ENCODE measurements at places on chromosomes 5 and 9.

- no peak for DNase-seq
Observed at GRCh38 chr5:112551419-112552032, 132.4 kb upstream of the EPB41L4A start.

- DNase-seq: no peak
Observed at GRCh38 chr5:134581241-134581981, 51.2 kb downstream of the SAR1B start.

- DNase-seq: no peak
Observed at GRCh38 chr5:121850272-121850671, 1.4 kb upstream of the FTMT start.

DNA sequence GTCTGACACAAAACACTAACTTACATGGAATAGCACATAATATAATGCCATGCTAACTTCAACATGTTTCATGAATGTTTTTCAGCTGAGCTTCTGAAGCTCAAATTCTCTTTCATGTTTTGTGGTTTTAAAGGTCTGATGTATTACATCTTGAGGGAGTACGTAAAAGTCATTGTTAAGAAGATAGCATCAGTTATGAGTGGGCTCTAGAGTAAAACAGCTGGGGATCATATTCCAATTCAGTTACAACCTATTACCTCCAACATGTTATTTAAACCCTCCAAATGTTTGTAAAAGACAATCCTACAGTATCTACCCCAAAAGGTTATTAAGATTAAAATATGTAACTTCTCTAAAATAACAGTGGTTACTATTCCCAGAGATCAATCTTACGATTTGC is 19.2 kb downstream of the CETN3 start:
- DNase-seq: no peak

- DNase-seq: no peak
Observed at GRCh38 chr5:88778736-88779135, 104.2 kb downstream of the MEF2C start.

- no peak for DNase-seq
Observed at GRCh38 chr9:29799227-29799626, 2225.9 kb upstream of the C9orf72 start.

DNA sequence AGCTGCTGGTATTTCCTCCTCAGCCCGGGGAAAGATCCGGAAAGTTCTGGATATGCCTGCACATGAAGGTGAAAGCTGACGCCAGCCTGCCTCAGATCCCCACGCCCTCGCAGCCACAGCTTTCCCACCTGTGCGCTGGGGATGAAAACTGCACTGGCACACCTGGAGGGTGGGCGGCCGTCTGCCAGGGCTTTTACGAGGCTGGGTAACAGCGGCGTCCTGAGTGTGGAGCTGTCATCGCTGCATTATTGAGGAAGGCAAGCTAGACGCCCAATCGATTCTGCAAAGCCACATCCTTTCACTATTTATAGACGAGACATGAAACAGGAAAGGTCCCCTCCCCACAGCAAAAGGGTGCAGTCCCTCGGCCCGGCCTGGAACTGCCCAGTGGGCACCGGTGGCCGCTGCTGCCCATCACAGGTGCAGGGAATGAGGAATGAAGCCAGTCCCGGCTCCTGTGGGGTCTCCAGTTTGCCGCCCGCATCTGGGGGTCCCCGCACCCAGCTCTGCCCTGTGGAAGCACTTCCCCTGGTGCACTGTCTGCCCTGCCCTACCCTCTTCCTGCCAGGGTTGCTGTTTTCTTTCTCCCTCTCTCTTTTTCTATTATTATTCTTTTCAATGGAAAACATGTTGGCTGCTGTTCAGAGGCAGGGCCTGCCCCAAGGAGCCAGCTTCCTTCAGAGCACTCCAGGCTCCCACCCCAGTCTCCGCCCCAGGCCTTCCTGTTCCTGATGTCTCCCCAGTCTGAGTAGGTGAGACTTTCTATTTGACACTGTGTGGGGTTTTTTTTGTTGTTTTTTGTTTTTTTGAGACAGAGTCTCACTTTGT is 7.0 kb downstream of the NOTCH1 start:
- no peak for DNase-seq

GRCh38 chr5:73823508-73823925 is 197.5 kb downstream of the ARHGEF28 start:
- DNase-seq: no peak

DNA sequence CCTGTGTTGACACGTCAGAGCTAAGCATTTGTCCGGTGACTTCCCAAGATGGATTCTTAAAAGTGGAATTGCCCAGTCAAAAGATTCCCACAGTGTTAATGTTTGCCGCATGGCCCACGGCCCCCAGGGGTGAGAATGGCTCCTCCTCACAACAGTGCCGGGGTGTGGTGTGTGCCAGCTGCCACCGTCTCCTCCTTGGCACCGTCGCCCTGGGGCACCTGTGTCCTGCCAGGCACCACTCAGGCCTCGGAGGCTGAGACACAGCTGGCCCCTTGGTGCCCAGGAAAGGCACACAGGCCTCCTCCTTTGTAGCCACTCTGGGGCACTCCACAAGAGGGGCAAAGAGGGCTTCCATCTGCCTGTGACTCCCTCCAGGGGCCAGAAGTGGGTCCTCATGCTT is 4.3 kb downstream of the KCNT1 start:
- no peak for DNase-seq

- DNase-seq: no peak
Observed at GRCh38 chr5:9324348-9325077, 221.4 kb downstream of the SEMA5A start.

DNA sequence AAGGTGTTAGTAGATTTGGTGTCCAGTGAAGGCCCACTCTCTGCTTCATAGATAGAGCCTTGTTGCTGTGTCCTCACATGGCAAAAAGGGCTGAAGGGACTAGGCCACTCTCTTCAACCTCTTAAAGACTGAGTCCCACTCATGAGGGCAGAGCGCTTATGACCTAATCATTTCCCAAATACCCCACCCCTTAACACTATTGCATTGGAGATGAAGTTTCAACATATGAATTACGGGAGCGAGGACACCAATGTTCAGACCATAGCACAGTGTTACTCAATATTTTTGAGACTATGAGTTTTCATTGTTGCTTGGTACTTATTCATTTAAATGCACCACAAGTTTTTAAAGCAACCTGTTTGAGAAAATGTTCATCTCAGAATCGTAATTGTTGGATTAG is 8.8 kb upstream of the OTULINL start:
- DNase-seq: no peak

DNA sequence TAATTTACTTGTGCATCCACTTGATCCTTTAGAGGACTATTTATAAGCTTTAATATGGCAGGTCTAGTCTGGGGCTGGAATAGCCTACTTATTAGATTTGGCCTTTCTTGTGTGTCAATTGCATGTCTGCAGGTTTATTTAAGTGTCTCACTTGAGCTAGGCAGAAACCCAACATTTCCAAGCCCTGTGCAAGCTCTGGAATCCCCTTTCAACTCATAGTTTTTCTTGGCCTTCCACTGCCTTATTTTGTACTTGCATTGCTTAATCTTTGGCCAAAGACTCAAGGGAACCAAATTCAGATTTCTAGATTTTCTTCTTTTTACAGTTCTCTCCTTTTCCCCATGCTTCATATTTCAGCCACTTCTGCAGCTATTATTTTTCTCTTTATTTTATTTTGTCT is 102.4 kb upstream of the RFX3 start:
- no peak for DNase-seq

DNA sequence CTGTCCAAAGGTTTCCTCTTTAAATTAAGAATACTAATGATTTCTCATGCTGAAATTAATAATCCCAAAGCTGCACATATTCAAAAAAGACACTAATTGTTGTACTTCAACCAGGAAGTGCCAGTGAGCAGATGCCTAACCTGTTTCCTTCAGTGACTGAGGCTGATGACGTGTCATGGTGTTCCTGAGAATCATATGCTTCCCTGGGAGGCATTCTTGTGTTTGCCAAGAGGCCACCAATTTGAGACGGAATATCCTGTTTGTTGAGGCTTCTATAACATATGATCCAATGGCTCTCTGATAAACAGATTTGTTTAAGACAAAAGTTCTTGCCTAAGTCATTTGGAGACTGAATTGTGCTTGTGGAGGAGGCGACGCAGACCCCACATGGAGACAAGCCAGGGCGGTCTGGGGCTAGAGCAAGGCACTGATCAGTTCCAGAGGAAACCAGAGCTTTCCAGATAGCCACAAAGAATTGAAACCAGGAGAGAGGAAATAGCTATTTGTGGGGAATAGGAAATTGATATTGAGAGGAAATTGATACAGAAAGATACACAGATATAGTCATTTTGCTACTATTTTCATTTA is 66.4 kb upstream of the ZNF608 start:
- DNase-seq: no peak

GRCh38 chr9:134040781-134041648 is 15.7 kb downstream of the BRD3OS start:
- DNase-seq: no peak

GRCh38 chr5:1488882-1489680 is 34.7 kb downstream of the LPCAT1 start:
- no peak for DNase-seq

DNA sequence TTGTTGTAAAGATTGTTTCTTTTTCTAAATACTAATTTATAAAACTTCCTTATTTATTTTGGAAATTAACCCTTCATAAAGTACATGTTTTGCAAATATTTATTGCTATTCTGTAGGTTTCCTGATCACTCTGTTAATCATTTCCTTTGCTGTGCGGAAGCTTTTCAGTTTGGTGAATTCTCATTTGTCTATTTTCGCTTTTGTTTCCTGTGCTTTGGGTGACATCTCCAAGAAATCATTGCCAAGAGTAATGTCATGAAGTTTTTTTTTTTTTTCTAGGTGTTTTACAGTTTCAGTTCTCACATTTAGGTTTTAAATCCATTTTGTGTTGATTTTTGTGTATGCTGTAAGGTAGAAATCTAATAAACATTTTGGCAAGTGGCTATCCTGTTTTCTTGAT is 1899.8 kb upstream of the ACO1 start:
- DNase-seq: no peak

- DNase-seq: no peak
Observed at GRCh38 chr9:125883565-125884217, 136.5 kb downstream of the PBX3 start.

DNA sequence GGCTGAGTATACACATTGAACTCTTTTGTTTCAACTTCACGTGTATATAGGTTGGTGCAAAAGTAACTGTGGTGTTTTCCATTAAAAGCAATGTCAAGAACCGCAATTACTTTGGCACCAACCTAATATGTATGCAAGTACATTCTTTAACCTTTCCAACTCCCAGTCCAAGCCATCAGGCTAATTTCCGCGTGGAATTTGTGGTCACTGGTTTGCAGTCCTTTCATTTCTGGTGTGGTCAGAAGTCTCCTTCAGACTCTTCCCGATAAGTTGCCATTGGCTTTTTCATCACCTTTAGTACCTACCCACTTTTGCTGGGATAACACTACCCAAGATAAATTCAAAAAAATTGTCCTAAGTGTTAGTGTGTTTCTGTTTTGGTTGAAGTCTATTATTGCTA is 84.0 kb downstream of the RGS3 start:
- DNase-seq: no peak

- DNase-seq: no peak
Observed at GRCh38 chr9:134357631-134358025, 31.4 kb downstream of the RXRA start.

DNA sequence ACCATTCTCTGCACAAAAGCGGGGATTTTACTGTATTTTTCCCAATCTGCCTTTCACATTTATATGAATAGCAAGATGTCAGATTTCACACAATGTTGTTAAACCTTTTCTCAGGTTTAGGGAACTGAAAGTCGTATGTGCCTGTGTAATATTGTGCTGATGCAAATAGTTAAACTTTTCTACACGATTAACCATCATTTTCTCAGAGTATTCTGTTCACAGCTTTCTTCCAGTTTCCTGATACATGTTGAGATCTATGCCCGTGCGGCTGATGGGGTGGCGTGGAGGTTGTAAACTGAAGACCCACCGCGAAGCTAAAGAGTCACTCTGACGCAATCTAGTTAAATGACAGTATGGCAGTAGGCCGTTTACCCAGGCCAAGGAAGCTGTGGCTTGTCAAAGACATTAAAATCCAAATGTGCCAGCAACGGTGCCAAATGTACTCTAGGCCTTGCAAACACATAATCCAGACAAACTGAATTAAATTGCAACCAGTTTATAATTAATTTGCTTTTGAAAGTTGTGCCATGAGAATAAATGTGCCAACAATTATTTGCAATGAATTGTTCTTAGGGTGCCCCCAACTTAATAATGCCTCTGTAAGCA is 145.7 kb downstream of the EBF1 start:
- DNase-seq: no peak

DNA sequence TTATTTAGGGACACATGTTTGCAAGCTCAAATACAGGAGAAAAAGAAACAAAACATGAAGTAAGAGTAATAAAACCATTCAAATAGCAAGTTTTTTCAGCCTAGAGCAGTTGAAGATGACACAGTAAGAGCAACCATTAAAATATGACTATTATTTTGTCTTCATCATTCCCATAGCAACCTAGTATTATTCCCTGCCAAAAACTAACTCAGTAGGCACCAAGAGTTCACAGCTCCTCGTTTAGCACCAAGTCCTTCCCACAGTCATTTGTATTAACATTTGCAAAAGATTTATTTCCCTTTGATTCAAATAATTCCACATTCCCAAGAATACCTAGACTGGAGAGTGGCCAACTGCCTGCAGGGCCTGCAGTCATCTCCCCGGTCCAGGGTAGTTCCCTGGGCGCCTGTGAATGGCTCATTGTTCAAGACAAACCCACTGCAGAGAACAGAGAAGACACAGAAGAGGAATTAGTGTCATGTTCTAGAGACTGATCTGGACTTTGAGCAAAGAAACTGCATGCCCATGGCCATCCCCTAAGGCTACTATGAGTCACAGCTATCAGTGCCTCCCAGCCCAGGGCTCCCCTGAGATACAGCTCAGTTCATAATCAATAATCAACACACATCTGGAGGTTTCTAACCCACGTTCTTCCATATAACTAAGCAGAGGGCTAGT is 139.1 kb upstream of the MAP3K1 start:
- no peak for DNase-seq

DNA sequence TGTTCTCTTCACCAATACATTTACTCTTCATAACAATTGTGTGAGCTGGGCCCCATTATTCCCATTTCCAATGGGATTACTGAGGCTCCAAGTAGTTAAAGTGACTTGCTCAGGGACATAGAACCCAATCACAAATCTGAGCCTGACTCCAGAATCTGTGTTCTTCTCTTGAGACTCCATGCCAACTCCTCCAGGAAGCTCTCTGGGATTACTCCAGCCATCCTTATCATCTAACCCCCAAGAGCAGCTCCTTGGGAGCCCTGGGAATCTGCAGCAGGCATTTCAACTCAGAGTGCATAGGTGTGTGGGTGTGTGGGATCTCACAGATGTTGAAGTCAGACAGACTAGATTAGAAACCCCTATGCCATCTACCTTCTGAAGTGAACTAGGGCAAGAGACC is 131.4 kb upstream of the BOD1 start:
- DNase-seq: no peak

Measured in NCI-H2171 (cell line).